ENCODE measurements at places on chromosomes 7 and 10. TPM values are rescaled to one million over a fixed set of nuclear protein-coding genes. Genes with fewer than 3 reads are reported as not detected.

NCF1 gene
- total RNA-seq = 2.0 TPM

CTAGE4 gene
- total RNA-seq = not detected

OR2F2 gene
- total RNA-seq = not detected

GSTO2 gene
- total RNA-seq = 2.7 TPM

TWIST1 gene
- 0.32 TPM for total RNA-seq

ERVW-1 gene
- total RNA-seq = not detected

DNA sequence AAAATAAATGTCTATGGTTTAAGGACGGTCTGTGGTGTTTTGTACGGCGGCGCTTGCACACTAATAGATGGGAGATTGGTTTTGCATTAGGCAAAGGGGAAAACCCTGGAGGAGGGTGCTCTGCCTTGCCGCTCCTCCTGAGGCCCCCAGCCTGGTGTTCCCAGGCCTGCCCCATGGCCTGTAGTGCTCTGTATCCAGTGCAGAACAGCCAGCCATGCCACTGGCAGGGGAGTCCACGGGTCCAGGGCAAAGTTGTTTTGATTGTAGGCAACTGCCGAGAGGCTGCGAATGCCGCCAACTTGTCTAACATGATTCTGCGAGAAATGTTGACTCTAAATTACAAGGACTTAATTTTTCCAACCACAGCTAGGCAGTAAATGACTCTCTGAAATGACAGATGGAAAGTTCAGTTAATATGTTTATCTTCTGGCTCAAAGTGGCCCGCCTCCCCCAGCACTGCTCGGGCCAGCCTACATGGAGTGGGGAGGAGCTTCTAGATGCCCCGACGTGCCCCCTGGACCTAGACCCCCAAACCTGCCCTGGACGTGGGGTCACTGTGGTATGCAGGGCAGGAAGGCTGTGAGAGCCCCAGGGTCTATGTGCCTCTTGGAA, 104.6 kb upstream of the GDF10 start:
- no peak for DNase-seq

GRCh38 chr7:115078386-115078785, 156.5 kb downstream of the MDFIC start:
- DNase-seq = no peak

GRCh38 chr10:92839191-92840085, 8.9 kb upstream of the EXOC6 start:
- peak; percentile 77 for DNase-seq

DNA sequence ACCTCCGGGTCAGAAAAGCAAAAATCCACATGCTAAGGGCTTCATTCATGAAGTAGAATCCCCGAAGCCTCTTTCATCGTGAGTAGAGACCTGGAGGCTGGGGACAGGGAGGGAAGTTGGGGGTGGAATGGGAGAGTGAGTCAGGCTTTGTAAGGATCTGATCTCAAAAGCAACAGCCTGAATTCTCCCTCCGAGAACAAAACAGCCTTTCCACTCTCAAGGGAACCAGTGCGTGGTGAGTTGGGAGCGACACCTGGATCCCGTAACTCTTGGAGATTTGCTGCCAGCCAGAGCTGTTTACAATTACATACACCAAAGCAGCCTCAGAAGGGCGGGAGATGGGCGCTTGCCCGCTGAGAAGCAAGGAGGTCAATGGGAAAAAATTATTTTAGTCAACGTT, 10.8 kb downstream of the AFAP1L2 start:
- no peak for DNase-seq

DNA sequence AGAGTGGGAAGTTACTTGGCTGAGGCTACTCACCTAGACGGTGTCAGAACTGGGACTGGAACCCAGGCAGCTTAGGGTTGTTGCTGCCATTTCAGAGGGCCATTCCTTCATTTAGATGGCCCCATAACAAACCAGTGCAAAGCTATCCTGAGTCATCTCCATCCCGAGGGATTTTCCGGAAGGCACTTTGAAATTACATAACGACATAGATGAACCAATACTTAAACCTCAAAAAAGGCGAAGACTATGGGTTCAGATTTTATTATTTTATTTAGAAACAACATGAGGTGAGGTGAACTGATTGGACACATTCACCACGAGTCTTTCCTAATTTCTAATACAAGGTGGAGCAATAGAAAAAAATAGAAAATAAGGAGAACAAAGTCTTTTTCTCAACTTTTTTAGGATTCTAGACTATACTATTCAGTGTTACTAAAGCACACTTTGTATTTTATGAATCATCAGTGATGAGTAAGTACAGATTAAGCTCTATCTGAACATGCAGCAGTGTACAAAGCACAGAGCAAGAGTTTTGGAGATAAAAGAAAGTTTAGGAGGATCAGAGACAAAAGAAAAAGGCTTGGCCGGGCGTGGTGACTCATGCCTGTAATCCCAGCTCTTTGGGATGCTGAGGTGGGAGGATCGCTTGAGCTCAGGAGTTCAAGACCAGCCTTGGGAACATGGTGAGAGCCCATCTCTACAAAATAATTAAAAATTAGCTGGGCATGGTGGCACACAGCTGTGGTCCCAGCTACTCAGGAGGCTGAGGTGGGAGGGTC, 79.5 kb upstream of the SVIL start:
- DNase-seq = no peak

- DNase-seq = no peak
Observed at GRCh38 chr10:80191589-80192270, 13.6 kb downstream of the ANXA11 start.

GRCh38 chr10:110067960-110068770, 60.4 kb downstream of the ADD3 start:
- DNase-seq = no peak

DNA sequence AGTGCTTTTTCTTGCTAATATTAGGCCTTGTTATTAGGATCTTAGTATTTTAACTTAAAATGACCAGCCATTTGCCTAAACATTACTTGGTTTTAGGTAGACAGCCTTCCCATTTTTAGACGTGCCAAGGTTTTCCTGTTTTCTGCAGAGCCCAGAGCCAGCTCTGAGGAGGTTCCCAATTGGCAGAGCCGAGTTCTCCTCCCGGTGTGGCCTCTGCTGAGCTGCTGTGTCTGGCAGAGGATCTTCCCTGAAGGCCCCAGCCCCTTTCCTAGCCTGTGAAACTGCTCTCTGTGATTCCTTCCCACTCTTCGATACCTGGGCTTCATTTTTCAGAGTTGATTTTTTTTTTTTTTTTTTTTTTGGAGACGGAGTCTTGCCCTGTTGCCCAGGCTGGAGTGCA, 91.4 kb downstream of the EEPD1 start:
- no peak for DNase-seq

- DNase-seq = no peak
Observed at GRCh38 chr10:21230219-21230618, 295.3 kb downstream of the SKIDA1 start.

DNA sequence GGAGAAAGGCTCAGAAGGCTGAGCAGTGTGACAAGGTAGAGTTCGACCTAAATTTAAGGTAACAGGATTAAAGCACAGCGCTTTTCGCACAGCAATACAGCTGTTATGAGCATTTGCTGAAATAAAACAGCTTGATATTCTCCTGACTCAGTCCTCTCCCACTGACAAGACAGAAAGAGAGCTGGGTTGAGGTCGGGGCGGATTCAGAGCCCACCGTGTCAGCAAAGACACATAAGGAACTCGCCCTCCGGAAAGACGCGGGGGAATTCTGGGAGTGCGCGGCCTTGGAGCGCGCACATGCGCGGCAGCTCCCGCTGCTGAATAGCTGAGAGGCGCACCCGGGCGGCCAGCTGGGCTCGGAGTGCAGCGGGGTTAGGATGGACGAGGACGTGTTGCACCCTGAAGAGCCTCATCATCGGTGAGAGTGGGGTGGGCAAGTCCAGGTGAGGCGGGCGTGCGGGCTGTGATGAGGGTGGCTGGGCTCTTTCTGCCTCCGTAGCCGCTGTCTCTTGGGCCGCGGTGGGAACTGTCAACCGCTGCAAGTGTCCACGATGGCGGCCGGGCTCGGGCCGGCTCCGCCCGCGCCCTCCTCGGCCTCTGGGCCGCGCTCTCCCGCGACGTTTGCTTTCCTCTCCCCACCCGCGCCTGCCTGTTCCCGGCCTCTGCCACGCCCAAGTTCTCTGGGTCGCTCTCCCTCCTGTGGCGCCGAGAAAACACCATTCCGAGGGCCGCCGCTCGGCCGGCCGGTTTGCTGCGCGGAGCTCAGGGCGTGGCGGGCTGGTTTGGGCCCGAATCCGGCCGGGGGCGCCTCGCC, 120.6 kb downstream of the LYZL1 start:
- DNase-seq = peak; percentile 81

- DNase-seq = no peak
Observed at GRCh38 chr10:98478430-98479222, 31.9 kb upstream of the HPS1 start.

Measured in psoas muscle (tissue), 8 donors.